GM12864 (cell line): ENCODE measurements at places on chromosomes 5 and 9.

- no peak for DNase-seq
Observed at GRCh38 chr9:37936965-37937364, 33.0 kb upstream of the SLC25A51 start.

DNA sequence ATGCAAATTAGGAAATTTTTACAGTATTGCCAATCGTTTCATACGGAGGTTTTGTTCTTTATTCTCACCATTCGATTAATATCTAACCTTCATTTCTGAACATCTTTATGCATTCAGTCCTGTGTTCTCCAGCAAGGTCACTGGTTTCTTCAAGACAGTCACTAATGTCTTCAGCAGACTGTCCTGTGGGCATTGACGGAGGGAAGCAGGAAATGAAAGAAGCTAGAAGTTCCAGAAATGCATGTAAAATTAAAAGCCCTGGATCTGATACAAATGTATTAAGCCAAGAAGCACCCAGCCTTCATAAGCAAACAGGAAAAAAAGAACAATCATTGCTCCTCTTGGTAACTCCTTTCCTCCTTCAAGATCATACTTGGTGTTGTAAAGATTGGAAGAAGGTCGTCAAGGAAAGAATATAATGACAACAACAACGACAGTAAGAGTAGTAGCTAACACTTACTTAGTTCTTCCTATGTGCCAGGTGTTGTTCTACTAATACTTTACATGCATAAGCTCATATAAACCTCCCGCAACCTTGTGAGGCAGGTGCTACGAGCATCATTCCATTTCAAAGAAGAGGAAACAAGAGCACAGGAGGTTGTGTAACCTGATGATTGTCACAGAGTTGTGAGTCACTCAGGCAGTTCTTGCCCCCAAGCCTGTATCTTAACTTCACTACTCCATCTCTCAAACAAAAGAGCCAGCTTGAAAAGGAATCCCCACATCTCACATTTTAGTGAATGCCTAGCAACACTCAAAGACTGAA lies 59.9 kb upstream of the CER1 start:
- DNase-seq: no peak

DNA sequence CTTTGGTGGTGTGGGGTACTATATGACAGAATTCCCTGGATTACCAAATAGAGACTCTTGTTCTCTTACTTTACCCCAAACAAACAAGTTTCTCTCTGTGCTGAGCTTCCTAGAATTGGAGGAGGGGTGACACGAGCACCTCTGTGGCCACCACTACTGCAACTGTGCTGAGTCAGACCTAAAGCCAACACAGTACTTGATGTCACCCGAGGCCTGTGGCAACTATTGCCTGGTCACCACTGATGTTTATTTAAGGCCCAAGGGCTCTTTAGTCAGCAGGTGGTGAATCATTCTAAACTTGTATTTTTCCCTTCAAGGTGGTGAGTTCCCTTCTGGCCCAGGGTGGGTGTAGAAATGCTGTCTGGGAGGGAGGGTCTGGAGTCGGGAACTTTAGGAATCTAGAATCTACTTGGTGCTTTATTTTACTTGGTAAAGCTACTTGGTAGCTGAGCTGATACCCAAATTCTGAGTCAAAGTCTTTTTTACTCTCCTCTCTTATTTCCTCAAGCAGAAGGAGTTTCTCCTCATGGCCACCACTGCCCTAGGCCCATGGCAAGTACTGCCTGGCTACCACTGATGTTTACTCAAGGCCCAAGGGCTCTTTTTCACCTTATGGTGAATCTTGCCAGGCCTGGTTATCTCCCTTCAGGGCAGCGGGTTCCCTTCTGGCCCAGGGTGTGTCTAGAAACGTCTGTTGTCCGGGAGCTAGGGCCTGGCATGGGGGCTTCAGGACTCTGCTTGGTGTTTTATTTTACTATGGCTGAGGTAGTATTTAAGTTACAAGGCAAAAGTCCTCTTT lies 9.8 kb downstream of the LURAP1L start:
- DNase-seq: no peak

DNA sequence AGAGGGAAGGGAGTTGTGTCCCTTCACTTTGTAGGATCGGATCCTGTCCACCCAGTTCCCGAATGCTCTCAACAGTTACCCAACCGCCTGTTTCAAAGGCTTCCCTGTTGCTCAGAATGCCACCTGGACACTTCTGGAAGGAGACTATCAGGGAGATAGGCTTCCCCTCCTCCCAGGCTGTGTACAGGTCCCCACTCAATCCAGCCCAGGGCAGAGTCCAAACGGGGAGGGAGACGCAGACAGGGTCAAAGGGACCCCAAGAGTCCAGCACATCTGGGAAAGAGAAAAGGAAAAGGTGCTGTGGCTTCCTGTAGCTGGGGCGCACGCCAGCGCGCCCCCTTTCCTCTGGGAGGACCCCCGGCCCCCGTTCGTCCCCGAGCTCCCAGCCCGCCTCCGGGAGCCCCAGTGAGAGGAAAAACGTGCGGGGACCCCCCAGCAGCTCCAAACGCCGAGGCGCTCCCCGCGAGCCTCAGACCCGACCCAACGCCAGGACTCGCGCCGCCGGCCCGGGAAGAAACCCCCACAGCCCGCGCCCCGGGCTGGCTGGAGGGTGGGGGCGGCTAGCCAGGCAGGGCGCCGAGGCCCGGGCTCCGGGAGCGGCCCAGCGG lies 640 bp downstream of the SURF4 start:
- no peak for DNase-seq

GRCh38 chr5:131462454-131462853 lies 172.6 kb downstream of the RAPGEF6 start:
- no peak for DNase-seq

DNA sequence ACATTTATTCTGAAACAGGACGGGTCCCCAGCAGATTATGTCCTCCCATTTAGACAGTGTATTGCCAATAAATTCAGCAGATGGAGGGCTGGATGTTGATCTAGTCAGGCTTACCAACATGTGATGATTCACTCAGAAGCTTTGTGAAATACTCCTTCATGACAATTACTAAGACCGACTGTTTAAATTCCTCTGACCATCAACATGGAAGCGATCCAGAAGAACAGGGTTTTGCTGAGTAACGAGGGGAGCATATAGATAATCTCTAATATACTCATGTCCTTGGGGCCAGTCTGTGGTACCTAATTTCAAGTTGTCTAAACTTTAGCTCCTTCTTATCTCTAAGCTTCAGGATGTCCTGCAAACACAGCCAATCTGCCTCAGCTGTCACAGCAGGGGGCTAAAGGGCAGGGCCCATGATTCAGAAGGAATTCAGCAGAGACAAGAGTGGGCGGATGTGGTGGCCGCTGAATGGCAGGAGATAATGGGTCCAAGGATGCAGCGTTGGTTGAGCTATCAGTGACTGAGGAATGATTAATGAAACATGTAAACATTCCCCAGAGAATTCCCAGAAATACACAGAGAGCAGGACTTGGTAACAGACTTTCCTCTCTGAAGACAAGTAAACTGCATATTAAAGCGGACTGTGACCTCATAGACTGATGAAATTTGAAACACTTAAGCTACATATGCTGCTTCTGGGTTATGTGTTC lies 109.4 kb downstream of the ANKRD55 start:
- no peak for DNase-seq
